Stimulated activated CD8-positive, alpha-beta memory T cell treated with anti-CD3 and anti-CD28 coated beads, Interleukin-12 subunit alpha, Interleukin-12 subunit beta, amount 100 ng/mL, for 4 hours (primary cell): ENCODE measurements at places on chromosomes 13 and 19.
A peak's percentile ranks its signal among the peaks of the same experiment; 100 is the strongest.

- DNase-seq, result no peak
These were observed 30.9 kb downstream of the RNASEH2B start for GRCh38 chr13:50940509-50940908.

DNA sequence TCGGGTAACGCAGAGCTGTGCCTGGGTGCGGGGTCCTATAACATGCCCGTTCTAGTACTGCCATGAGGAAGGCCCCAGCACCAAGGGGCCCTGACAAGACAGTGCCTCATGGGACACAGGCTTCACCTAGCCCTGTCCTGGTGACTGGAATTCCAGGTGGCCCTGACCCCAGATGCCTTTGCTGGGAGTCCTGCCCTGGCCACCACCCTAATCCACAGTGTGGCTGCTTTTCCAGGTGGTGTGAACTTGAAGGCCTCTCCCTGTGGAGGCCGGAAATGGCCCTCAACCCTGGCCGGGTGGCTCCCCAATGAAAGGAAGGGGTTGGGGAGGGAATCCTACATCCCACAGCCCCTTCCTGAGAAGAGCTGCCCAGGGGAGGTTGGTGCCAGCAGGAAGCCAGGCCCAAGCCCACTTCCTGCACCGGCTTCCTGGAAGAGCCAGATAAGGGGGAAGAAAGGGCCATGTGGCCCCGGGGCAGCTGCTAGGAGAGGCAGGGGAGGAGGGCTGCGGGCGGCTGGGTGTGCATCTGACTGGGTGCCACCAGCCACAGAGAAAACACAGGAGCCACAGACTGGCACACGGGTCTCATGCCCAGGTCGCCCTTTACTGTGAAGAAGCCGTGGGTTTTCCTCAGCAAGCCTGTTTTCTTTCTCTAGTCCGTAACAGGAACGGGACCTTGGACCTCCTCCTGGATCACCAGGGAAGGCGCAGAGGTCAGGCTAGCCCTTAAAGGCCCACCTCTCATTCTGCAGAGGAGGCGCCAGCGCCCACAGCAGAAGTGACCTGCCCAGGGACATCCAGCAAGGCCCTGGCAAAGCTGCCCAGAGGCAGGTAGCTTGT, 4.7 kb downstream of the LSM4 start:
- no peak for DNase-seq

GRCh38 chr19:19578252-19578651, 40.2 kb downstream of the CILP2 start:
- no peak for DNase-seq

DNA sequence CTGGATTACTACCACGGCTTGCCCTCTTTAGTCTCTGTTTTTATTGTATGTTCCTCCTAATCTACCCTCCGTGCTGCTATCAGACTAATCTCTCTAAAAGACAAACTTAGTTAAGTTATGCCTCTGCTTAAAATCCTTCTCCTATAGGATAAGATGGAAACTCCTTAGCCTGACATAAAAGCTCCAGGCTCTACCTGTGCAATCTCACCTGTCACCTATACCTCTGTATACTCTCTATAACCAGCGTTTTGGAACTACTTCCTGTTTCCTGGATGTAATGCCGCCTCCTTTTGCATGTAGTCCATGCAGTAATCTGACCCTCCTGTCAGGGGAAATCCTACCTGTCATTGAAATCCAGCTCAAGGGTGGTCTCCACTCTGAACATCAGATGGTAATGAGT, 41.2 kb downstream of the OLFM4 start:
- no peak for DNase-seq

GRCh38 chr19:13154241-13154778, 4.1 kb downstream of the IER2 start:
- peak; percentile 45 for DNase-seq

GRCh38 chr13:71240911-71241310, 626.1 kb downstream of the DACH1 start:
- no peak for DNase-seq

GRCh38 chr13:33251131-33251661, 34.4 kb downstream of the STARD13 start:
- no peak for DNase-seq

DNA sequence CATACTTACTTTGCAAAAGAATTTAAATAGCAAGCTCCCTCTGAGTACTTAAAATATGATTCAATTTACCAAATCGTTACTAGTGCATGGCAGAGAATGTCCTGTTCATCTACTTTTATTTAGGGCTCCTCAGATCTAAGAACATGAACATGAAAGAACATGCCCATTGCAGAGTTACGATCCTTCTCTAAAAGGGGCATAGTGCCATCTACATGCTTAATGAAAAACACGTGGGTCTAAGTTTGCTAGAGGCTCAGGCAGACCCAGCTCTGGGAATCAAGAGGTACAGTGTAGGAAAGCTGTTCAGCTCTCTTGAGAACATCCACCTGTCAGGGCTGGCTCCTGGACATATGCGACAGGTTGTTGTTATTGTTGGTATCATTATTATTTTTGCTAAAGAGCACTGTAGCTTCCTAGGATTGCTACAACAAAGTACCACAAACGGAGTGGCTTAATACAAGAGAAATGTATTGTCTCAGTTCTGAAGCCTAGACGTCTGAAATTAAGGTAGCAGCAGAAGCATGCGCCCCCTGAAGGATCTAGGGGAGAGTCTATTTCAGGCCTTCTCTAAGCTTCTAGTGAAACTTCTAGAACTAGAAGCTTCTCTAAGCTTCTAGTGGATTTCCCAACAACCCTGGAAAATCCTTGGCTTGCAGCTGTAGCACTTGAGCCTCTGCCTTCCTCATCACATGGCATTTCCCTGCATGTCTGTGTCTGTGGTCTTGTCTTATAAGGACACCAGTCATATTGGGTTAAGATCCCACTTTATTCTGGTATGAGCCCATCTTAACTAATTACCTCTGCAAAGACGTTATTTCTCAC, 133.9 kb downstream of the DCT start:
- no peak for DNase-seq

GRCh38 chr13:27770809-27771208, 21.5 kb upstream of the GSX1 start:
- no peak for DNase-seq

GRCh38 chr19:19445911-19446361, 40.5 kb downstream of the GATAD2A start:
- no peak for DNase-seq

DNA sequence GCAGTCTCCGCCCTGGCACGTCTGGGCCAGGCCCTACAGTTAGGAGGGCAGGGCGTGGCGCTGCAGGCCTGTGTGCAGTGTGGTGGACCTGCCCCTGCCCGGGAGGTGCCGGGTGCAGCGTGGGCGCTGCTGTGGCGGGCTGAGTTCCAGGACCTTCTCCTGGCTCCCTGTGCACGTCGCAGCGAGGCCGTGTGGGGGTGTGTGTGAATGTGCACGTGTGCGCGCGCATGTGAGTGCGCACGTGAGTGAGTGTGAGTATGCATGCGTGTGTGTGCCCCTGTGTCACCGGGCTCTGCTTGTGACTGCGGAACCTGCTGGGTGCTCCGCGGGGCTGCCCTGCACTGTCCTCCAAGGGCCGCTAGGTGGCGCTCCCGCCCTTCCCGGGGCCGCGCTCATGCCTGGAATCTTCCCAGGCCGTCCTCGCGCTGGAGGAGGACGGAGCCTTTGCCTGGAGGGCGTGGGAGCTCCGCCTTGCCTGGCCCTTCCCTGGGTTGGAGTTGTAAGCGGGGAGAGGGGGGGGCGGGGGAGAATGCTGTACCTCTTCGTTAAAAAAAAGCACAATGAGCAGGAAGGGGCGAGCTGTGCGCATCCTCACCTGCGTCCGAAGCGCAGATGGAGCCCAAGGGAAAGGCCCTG, 79.3 kb downstream of the KDM4B start:
- peak; percentile 31 for DNase-seq

GRCh38 chr13:41307884-41308640, 3.0 kb upstream of the NAA16 start:
- no peak for DNase-seq

DNA sequence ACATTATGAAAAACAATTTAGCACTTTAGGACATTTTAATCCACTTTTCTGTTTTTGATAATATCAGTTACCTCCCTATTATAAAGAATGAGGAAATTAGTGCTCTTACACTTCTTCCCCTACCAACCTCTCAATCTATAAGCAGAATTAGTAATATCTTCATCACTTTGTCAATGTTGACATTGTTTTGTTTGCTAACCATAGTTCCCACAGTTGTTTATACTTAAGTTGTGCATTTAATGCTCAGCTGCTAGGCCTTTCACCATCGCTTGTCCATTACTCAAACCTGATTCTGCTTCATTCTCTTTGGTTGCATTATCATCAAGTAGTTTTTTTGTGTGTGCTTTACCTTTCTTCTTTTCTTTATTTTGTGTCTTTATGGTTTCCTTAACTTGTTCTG, 132.1 kb downstream of the CDK8 start:
- DNase-seq, result no peak
